ENCODE measurements at places on chromosomes 11 and 22.

- no peak for DNase-seq
Observed at GRCh38 chr22:46815559-46815895, 53.1 kb downstream of the TBC1D22A start.

DNA sequence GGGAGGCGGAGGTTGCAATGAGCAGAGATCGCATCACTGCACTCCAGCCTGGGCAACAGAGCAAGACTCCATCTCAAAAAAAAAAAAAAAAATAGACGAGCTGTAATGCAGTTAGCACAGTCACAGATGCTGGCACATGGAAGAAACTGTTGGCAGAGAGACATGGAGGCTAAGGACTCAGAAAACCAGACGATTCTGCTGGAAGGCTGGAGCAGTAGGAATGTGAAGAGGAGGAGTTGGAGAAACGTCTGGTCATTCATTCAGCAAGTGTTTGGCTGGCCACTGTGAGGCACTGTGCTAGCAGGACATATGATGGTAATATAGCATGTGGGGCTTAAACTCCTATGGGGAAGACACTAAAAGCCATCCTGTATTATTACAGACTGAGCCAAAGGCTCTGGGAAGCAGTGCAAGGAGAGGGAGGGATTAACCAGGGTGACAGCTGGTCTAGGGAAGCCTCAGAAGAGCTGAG lies 5.0 kb downstream of the UQCR10 start:
- DNase-seq: no peak

DNA sequence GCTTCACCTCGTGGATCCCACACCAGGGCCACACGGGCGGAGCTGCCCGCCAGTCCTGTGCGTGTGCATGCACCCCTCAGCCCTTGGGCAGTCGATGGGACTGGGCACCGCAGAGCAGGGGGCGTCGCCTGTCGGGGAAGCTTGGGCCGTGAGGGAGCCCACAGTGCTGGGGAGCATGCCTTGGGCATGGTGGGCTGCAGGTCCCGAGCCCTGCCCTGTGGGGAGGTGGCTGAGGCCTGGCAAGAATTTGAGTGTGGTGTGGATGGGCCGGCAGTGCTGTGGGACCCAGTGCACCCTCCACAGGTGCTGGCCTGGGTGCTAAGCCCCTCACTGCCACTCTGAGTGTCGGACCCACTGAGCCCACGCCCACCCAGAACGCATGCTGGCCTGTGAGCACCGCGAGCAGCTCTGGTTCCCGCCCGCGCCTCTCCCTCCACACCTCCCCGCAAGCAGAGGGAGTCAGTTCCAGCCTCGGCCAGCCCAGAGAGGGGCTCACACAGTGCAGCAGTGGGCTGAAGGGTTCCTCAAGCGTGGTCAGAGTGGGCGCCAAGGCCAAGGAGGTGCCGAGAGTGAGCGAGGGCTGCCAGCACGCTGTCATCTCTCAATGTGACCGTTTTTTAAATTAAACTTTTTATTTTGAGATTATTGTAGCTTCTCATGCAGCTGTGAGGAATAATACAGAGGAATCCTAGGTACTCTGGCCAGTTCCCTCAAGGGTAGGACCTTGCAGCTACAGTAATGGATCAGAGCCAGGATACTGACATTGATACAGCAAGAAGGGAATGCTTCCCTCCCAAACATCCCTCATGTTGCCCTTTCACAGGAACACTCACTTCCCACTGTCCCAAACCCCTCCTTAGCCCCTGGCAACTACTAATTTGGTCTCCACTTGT lies 127.7 kb downstream of the CRYBB2 start:
- DNase-seq: no peak

- no peak for DNase-seq
Observed at GRCh38 chr11:79018371-79018849, 422.4 kb downstream of the TENM4 start.

- no peak for DNase-seq
Observed at GRCh38 chr11:2217211-2218030, 45.8 kb upstream of the TH start.

GRCh38 chr22:37298748-37299495 lies 16.6 kb downstream of the CYTH4 start:
- DNase-seq: no peak

Measured in brain pericyte (primary cell).